CD4-positive, alpha-beta T cell treated with Interferon alpha-2 for 1 hour (primary cell): ENCODE measurements at places on chromosomes 16 and 17.

- DNase-seq, result no peak
Measured at GRCh38 chr17:14432079-14432478, 131.2 kb downstream of the HS3ST3B1 start.

DNA sequence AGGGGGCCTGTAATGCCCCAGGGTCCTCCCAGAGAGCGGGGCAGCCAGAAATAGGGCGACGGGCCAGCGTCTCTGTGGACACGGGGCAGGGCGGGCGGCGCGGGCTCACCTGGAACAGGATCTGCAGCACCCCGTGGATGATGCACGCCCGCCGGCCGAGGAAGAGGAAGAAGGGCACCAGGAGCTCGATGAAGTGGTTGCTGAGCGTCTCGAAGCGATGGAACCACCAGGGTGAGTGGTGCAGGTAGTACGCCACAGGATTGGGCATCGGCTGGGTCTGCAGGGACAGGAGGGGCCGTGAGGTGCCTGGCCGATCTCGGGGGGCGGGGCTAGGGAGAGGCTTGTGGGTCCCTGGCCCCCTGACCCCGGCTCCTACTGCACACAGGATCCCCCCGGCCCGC, 78.9 kb upstream of the GNG13 start:
- DNase-seq, result no peak

DNA sequence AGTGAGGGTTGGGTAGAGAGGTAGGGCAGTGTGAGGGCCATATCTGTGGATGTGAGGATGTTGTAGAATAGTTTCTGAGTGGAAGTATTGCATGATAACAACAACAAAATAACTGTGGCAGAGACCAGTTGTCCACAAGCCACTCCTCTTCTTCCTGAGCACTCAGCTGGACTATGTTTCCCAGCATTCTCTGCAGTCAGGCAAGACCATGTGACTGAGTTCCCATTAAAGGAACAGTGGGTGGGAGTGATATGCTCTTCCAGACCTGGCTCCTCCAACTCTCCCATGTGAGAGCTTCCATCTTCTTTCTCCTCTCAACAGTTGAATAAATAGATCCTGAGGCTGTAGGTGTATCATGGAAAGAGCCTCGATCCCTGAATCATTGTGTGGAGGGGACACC, 272.4 kb downstream of the CBLN1 start:
- no peak for DNase-seq

GRCh38 chr17:47305302-47305923, 18.3 kb upstream of the EFCAB13 start:
- DNase-seq, result no peak

- peak; percentile 81 for DNase-seq
Measured at GRCh38 chr16:89828199-89828869, at the start of gene SPIRE2. Gene SPIRE2, plus strand, starts transcription at chr16:89828475. Its CDS starts 76 bp downstream, at chr16:89828551.

DNA sequence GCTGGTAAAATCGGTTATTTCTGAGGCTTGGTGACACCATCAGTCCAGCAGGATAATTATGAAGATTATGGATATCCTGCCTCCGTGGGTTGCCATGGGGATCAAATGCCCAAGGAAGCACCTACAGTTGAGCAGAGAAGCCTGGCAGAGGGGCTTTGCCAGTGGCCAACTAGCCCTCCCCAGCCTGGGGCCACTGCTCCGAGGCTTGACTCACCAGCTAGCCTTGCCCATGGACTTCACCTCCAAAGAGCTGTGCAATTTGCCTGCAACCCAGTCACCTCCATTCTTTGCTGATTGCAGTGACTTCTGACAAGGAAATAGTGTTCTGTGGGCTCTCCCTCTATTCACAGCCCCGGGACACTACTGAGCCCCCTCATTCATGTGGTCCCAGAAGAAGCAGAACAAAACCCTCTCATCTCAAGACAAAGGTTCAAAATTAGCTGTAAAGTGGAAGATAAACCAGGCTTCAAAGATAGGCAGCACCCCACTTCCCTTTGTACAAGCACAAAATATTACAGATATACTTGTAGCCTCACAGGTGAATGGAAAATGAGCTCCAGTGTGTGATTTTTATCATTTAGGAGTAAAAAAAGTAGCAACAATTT, 1.6 kb downstream of the PECAM1 start:
- no peak for DNase-seq
